AG10803 (cell line): ENCODE measurements at places on chromosomes 13 and 19.
A peak's percentile ranks its signal among the peaks of the same experiment; 100 is the strongest.

- DNase-seq = no peak
These were observed 32.9 kb upstream of the CPB2 start for GRCh38 chr13:46137627-46138317.

- DNase-seq = no peak
These were observed 108.1 kb upstream of the SOX1 start for GRCh38 chr13:111958612-111959395.

GRCh38 chr13:58341318-58341717, 709.8 kb downstream of the PCDH17 start:
- DNase-seq = no peak

GRCh38 chr13:58594747-58595600, 963.4 kb downstream of the PCDH17 start:
- no peak for DNase-seq

DNA sequence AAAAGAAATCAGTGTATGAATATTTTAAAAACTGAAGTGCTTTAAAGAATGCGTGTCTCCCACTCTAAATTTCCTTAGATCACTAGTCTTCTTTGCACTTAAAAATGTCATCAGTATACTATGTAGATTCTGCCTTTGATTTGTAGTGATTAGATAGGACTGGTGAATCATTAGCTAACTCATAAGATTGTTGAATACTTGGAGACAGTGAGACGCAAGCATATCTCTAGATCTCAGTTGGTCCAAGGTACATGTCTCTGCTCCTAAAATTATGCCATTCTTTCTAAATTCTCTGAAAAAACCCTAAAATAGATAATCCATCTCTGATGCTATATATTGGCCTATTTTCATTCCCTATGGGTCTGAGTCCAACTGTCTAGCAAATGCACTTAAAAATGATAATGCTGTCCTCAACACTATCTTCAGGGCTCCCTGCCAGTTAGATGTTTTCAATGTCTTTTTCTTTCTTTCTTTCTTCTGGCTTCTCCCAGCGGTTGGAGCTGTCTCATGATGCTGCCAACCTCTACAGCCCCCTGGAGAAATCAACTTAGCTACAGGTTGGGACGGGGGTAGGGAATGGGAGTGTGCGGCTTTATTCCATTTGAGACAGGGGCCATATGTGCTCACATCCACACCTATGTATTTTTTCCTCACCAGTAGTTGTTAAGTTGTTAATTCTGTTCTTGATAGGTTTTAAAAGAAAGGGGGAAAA, 301.0 kb downstream of the NDFIP2 start:
- no peak for DNase-seq

- DNase-seq = no peak
These were observed 136.3 kb upstream of the CSNK1A1L start for GRCh38 chr13:37241786-37242185.

DNA sequence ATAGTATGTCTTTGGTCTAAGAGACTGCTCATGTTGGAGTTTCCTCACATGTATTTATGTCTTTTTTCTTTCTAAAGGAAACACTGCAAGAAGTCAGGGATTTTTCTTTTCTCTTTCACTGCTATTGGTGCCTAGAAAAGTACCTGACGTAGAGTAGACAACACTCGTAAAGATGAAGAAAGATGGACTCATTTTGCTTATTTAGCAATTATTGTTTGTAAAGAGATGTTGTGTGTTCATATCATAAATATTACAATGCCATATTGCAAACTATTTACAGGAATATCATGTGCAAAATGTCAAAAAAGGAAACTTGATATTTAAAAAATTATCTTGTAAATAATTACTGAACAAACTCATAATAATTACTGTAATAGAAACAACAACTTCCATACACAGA, 2711.5 kb upstream of the PCDH20 start:
- no peak for DNase-seq

DNA sequence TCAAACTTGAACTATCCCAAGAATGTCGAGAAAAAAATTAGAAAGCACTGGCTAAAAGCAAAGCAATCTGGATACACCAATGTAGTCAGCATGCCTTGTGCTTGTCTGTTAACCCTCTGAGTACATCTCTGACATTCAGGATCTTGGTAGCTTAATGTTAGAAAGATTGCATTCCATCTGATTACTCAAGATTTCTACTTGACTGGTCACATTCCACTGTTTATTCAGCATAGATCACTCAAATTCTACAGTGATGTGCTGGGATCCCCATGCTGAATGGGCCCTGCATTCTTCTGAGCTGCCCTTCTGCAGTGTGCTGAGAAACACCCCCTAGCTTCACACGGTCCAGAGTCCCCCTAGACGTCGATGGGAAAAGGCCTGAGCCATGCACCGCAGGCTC, 295.4 kb upstream of the MAB21L1 start:
- DNase-seq = peak; percentile 98

- DNase-seq = peak; percentile 49
These were observed 903.1 kb downstream of the SLITRK6 start for GRCh38 chr13:84896128-84896527.

DNA sequence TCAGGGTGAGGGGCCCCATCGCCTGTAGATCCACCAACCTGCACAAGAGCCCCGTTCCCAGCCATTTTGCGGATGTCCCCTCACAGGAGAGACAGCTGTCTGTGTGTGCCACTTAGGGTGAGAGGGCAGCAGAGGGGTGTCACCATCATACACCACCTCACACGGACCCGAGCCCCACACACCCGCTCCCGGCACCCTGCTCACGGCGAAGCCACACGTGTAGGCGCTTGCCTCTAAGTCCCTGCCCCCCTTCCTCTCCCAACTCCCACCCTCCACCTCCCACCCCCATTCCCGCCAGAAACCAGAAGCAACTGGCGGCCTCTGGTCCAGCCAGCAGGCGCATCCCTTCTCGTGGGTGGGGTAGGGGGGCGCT, 4.0 kb upstream of the DPF1 start:
- DNase-seq = no peak

DNA sequence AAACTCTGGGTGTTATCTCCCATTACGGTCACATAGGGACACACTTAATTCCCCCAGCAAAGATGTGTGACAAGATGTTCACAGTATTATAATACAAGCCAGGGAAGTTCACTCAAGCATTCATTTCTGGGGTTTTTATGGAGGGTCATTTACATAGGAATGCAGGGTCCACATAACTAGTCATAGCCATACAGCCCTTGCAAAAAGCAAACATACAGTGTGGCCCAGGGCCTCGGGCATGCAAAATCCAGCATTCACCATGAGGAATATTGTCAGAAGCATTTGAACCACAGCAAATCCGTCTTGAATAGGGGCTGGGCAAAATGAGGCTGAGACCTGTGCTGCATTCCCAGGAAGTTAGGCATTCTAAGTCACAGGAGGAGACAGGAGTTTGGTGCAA, 13.0 kb upstream of the ZNF460 start:
- no peak for DNase-seq

GRCh38 chr13:22936228-22936627, 244.6 kb upstream of the SGCG start:
- no peak for DNase-seq

GRCh38 chr19:19459073-19459472, 53.6 kb downstream of the GATAD2A start:
- peak; percentile 44 for DNase-seq

DNA sequence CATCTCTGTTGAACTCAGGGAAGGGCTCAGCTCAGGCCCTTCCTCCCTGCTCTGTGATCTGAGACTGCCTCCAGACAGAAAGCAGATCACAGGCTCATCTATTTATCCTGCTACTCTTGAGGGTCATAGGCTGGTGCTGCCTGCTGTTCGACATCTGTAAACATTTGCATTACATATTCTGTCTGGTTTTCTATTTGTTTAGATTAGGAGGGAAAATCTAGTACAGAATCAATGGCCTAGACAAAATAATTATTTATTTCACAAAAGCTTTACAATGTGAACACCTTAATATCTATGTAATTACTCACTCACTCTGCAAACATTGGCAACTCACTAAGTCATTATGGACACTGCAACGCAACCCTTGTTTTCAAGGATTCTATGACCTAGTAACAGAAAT, 43.0 kb downstream of the CEP89 start:
- DNase-seq = no peak

DNA sequence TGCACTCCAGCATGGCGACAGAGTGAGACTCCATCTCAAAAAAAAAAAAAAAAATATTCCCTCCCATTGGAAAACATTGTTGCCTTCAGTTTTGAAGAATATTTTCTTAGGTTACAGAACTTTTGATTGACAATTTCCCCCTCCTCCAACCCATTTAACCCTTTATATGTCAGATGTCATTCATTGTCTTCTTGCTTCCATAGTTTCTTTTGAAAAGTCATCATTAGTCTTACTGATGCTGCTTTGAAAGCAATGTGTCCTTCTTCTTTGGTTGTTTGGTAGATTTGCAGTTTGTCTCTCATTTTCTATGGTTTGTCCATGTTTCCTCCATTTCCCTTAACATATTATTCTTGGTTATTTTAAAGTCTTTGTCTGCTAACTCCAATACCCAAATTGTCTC, 25.4 kb downstream of the ZNF558 start:
- no peak for DNase-seq

DNA sequence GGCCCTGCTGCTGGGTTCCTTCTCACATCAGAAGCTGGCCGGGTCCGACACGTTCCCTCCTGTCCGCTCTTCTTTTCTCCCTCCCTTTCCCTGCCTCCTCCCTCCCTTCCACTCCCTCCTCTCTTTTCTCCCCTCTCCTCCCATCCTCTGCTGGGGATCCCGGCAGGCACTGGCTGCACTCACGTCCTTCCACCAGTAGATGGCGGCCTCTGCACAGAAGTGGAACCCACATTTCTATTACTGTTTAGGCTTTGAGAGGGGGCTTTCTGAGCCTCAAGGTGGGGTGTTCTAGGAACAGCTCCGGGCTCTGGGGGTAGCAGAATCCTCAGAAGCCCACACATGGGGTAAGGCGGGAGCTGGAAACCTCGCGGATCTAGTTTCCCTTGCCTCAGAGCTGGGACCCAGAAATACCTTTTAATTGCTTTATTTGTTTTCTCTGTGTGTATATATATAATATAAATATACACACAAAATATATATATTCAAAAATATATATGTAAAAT, 294.2 kb downstream of the ZNF536 start:
- DNase-seq = peak; percentile 15

- DNase-seq = no peak
These were observed 695 bp downstream of the ICAM1 start for GRCh38 chr19:10271543-10272086.
